ENCODE measurements at places on chromosomes 6 and 20. TPM values are rescaled to one million over a fixed set of nuclear protein-coding genes. Genes with fewer than 3 reads are reported as not detected.
A peak's percentile ranks its signal among the peaks of the same experiment; 100 is the strongest.

- H3K4me1 ChIP-seq, result peaks cover 36% of the 10 kb centered on the region
- no peak for DNase-seq
- peak overlapping the region; percentile 91 for H3K27ac ChIP-seq
- no peaks in the 10 kb centered on the region for H3K36me3 ChIP-seq
These were observed 518 bp downstream of the PEX6 start for GRCh38 chr6:42978487-42978838.

The TGM6 gene
- total RNA-seq, result not detected

DNA sequence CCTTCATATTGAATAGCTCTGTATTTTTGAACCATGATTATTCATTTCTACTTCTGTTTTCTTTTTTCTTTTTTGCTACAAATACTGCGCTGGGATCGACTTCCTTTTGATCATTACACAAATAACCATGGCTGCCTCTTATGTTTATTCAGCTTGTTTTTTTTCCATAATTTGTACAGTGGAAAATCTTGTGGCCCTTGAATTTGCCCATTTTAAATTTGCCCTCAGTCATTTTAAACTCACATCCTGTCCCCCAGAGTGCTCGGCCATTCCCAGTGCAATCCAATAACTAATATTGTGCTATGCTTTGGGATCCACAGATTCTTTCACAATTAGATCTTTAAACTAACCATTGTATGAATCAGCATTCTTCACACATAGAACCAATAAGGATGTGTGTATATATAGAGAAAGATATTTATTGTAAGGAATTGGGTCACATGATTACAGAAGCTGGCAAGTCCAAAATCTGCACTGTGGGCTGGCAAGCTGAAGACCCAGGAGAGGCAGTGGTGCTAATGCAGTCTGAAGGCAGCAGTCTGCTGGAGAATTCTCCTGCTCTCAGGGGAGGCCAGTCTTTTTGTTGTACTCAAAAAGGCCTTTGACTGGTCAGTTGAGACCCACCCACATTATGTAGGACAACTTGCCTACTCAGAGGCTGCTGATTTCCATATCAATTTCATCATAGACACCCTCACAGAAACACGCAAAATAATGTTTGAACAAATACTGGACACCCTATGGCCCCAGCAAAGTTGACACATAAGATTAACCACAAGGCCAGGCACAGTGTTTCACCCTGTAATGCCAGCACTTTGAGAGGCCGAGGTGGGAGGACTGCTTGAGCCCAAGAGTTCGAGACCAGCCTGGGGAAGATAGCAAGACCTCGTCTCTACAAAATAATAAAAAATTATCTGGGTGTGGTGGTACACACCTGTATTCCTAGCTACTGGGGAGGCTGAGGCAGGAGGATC is 147.1 kb downstream of the MTHFD1L start:
- no peaks in the 10 kb centered on the region for H3K27me3 ChIP-seq
- H3K4me3 ChIP-seq, result no peak overlapping the region
- H3K4me1 ChIP-seq, result no peaks in the 10 kb centered on the region
- no peak for DNase-seq
- no peak overlapping the region for H3K27ac ChIP-seq

DNA sequence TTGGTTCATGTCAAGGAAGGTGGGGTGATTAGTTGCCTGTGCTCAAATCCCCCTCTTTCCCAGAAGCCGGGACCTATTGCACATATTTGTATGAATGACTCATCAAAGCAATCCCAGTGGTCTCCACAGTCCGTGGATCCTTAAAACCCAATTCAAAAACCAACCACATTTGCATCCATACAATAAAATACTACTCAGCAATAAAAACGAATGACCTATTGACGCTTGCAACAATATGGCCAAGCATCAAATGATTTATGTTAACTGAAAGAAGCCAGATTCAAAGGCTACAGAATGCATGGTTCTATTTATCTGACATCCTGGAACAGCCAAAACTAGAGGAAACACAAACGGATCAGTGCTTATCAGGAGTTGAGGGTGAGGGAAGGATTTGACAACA is 275.4 kb downstream of the PTPRT start:
- no peaks in the 10 kb centered on the region for H3K4me1 ChIP-seq
- H3K4me3 ChIP-seq, result no peak overlapping the region
- H3K36me3 ChIP-seq, result no peaks in the 10 kb centered on the region

The MCM9 gene
- total RNA-seq, result 16.1 TPM

GRCh38 chr6:6565488-6565887 is 23.0 kb upstream of the LY86 start:
- no peak overlapping the region for H3K4me3 ChIP-seq
- no peaks in the 10 kb centered on the region for H3K36me3 ChIP-seq
- H3K4me1 ChIP-seq, result no peaks in the 10 kb centered on the region
- no peak for DNase-seq
- no peak overlapping the region for H3K27ac ChIP-seq

- H3K27me3 ChIP-seq, result no peaks in the 10 kb centered on the region
- peak overlapping the region; percentile 86 for H3K27ac ChIP-seq
- no peak overlapping the region for H3K4me3 ChIP-seq
- no peaks in the 10 kb centered on the region for H3K36me3 ChIP-seq
- no peak for DNase-seq
- H3K4me1 ChIP-seq, result no peaks in the 10 kb centered on the region
These were observed 143.2 kb upstream of the EPHA7 start for GRCh38 chr6:93562582-93562981.

DNA sequence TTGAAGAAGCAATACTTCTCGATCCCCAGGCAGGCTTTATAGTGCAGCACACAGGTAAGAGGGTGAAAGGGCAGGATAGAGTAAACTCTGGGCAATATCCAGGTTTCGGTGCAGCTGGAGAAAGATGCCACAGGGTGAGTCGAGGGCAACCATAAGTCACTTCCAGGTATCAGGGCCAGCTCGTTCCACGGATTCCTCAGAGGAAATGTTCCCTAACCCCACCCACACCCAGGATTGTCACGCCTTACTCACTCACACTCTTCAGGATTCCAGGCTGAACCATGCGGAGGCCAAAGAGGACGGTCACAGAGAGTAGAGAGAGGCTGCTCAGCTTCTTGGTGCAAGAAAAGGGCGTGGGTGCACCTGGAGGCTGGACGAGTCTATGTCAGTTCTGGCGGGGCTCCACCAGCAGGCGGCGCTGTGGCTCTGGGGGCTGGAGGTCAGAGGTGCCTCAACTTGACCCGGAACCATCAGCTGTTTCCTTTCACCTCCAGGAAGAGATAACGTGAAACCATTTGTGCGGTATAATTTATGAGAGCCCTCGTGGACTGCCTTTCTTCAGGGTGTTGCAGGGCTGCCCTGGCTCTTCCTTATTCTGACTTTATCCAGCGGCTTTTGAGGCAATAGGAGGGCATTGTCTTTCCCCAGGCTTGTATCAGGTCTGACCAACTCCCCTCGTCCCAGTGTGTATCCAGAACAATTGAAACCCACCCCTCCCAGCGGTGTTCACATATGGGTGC is 14.5 kb upstream of the WFDC12 start:
- no peaks in the 10 kb centered on the region for H3K27me3 ChIP-seq
- DNase-seq, result no peak
- H3K4me3 ChIP-seq, result no peak overlapping the region
- H3K36me3 ChIP-seq, result no peaks in the 10 kb centered on the region

- no peak for DNase-seq
- no peaks in the 10 kb centered on the region for H3K36me3 ChIP-seq
- no peaks in the 10 kb centered on the region for H3K4me1 ChIP-seq
- no peak overlapping the region for H3K27ac ChIP-seq
- H3K4me3 ChIP-seq, result no peak overlapping the region
These were observed 70.9 kb upstream of the CCDC167 start for GRCh38 chr6:37570482-37571133.

DNA sequence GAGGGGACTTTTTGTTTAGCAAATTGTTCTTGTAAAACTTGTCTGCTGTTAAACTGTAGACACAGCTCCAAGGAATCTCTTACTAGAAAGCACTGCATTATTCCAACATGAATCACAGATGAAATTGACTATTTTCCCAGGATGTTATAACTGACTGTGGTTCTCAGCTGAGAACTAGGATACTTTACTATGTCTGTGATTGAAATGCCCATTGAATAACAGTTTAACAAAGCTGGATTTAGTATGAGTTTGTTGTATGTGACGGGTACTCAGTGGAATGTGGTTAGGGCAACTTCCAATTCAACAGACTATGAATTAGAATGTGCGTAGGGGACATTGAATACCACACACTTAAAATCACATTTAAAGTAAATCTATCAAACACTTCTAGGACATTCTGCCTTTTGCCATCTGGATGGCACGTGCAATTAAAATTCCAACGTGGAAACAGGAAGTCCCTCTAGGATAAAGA is 193.4 kb upstream of the PREP start:
- no peak overlapping the region for H3K4me3 ChIP-seq
- H3K27me3 ChIP-seq, result no peaks in the 10 kb centered on the region
- DNase-seq, result no peak
- H3K4me1 ChIP-seq, result no peaks in the 10 kb centered on the region
- no peak overlapping the region for H3K27ac ChIP-seq
- H3K36me3 ChIP-seq, result no peaks in the 10 kb centered on the region

DNA sequence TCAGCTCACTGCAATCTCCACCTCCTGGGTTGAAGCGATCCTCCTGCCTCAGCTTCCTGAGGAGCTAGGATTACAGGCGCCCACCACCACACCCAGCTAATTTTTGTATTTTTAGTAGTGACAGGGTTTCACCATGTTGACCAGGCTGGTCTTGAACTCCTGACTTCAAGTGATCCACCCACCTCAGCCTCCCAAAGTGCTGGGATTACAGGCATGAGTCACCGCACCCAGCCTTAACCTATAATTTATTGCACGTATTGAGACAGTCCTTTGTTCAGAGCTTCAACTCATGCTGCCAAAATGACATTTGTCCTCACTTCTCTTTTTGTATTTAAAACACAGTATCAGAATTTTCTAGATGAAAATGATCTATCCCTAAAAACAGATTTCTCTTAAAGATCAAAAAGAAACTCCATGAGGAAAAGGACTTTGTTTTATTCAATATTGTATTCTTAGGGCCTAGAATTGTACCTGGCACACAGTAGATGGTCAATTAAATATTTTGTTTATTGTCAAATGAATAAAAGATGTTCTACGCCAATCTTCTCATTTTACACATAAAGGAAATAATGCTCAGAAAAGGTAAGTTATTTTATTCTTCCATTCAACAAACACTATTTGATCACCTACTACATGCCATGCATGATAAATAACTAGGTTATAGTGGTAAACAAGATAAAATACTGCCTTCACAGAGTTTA is 10.8 kb downstream of the SERAC1 start:
- no peak overlapping the region for H3K4me3 ChIP-seq
- H3K36me3 ChIP-seq, result no peaks in the 10 kb centered on the region
- DNase-seq, result no peak
- no peaks in the 10 kb centered on the region for H3K27me3 ChIP-seq

- H3K4me3 ChIP-seq, result no peak overlapping the region
- H3K4me1 ChIP-seq, result no peaks in the 10 kb centered on the region
- no peaks in the 10 kb centered on the region for H3K27me3 ChIP-seq
- no peak for DNase-seq
These were observed 46.4 kb downstream of the CLVS2 start for GRCh38 chr6:123042401-123042800.

DNA sequence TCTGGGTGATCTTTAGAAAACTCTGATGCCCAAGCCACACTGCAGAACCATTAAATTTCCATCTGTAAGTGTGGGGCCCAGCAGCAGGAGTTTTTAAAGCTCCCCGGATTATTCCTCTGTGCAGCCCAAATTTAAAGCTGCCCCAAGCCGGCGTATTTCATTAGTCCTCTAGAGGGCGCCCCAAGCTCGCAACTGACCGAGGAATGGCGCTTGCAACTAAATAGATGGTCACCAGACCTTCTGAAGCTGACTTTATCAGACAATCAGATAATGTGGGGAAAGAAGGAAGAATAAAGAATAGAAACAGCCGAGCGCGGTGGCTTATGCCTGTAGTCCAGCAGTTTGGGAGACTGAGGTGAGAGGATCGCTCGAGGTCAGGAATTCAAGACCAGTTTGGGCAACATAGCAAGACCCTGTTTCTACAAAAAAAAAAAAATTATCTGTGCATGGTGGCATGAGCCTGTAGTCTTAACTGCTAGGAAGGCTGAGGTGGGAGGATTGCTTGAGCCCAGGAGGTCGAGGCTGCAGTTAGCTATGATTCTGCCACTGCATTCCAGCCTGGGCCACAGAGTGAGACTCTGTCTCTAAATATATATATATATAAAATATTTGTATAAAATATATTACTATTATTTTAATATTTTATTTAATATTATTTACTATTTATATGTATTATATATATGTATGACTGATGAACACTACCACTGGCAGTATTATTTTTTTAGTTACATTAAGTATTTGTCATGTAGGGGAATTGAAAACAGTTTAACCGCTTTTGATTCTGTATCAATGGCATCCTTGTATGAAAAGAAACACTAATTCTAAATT is 56.0 kb downstream of the OTOR start:
- H3K27me3 ChIP-seq, result no peaks in the 10 kb centered on the region
- no peak overlapping the region for H3K4me3 ChIP-seq
- DNase-seq, result peak; percentile 65
- H3K36me3 ChIP-seq, result no peaks in the 10 kb centered on the region
- H3K27ac ChIP-seq, result no peak overlapping the region

DNA sequence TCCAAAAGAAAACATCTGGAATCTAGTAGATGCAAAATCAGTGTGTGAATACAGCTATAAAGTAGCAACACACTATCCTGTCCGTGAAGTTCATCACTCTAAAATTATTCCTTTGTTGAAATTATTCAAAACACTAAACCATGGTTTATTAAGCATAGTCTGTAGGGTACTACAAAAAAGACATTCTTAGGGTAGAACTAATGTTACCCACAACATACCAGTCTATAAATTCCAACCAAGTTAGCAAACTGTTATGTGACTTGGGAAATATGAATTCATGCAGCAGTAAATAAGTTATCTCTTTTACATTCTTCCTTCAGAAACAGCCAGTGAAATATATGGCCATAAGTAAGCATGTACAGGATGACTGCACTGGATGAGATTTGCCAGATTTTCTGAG is 580.3 kb upstream of the ADGRB3 start:
- no peaks in the 10 kb centered on the region for H3K27me3 ChIP-seq
- H3K4me1 ChIP-seq, result no peaks in the 10 kb centered on the region
- H3K36me3 ChIP-seq, result no peaks in the 10 kb centered on the region
- no peak overlapping the region for H3K4me3 ChIP-seq
- no peak overlapping the region for H3K27ac ChIP-seq

The RRAGD gene
- 11.8 TPM for total RNA-seq

DNA sequence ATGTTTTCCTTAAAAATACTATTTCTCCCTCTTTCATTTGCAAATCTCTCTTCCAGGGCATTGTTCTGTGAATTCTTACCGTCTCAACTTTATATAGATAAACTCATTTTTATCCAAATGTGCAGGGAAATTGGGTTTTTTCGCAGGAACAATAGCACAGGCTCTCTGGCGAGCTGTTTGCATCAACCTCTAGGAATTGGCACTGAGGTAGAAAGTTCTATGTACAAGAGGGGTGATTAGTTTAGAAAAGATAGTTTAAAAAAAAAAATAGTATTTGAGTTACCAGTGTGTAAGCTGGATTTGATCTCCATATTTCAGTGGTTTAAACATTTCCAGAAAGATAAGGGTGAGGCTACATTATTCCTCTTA is 129.7 kb upstream of the BTN3A2 start:
- H3K4me3 ChIP-seq, result peak overlapping the region; percentile 57
- peaks cover 31% of the 10 kb centered on the region for H3K27me3 ChIP-seq
- H3K36me3 ChIP-seq, result no peaks in the 10 kb centered on the region
- H3K4me1 ChIP-seq, result peaks cover 9% of the 10 kb centered on the region
- no peak for DNase-seq

- DNase-seq, result no peak
- no peak overlapping the region for H3K4me3 ChIP-seq
- no peaks in the 10 kb centered on the region for H3K27me3 ChIP-seq
- H3K27ac ChIP-seq, result no peak overlapping the region
- no peaks in the 10 kb centered on the region for H3K4me1 ChIP-seq
These were observed 304.1 kb downstream of the CDH4 start for GRCh38 chr20:61556111-61556510.

- H3K36me3 ChIP-seq, result no peaks in the 10 kb centered on the region
- no peak overlapping the region for H3K27ac ChIP-seq
- peaks cover 11% of the 10 kb centered on the region for H3K4me1 ChIP-seq
- no peak for DNase-seq
These were observed 1.3 kb upstream of the FNDC11 start for GRCh38 chr20:63552481-63553249.

The RBPJL gene
- not detected for total RNA-seq

All from sigmoid colon (tissue), 7 donors.